ENCODE measurements at places on chromosomes 5 and 9. TPM values are rescaled to one million over a fixed set of nuclear protein-coding genes. Genes with fewer than 3 reads are reported as not detected.

The GZMA gene
- not detected for total RNA-seq

DNA sequence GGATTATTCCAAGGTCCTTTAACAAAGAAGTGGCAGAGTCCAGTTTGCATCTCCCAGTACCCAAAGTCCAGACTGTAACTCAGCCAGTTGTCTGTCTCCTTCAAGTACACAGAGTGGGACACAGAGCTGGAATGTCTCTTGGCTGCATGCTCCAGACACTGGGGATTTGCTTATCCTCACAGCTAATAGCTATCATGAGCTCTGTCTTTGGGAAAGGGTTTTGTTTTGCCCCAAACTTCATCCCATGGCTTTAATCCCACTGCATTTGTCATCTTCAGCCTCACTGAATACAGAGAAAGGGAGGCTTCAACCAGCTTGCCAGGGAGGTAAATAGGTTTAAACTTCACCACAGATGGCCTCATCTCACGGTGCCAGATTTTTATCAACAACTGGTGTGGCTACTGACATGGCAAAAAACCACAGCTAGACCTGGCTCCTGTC, 412.2 kb upstream of the SLC24A2 start:
- no peak for DNase-seq

DNA sequence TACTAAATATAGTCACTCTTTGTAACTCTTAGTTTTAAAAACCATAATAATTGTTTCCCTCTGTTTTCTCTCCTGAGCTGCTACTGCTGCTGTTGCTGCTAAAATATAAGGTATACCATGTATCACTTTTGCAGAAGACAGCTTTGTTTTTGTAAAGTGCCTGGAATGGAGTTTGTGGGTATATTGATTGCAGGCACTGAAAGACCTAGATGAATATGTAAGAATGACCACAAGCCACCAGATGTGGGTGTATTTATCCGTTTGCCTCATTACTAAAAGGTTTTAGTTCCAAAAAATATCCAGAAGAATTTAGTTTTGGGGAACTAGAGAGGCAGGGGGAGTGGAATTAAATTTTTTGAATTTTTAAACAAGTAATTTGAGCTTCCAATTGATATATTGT, 151.1 kb upstream of the CDKN2B start:
- DNase-seq = no peak

DNA sequence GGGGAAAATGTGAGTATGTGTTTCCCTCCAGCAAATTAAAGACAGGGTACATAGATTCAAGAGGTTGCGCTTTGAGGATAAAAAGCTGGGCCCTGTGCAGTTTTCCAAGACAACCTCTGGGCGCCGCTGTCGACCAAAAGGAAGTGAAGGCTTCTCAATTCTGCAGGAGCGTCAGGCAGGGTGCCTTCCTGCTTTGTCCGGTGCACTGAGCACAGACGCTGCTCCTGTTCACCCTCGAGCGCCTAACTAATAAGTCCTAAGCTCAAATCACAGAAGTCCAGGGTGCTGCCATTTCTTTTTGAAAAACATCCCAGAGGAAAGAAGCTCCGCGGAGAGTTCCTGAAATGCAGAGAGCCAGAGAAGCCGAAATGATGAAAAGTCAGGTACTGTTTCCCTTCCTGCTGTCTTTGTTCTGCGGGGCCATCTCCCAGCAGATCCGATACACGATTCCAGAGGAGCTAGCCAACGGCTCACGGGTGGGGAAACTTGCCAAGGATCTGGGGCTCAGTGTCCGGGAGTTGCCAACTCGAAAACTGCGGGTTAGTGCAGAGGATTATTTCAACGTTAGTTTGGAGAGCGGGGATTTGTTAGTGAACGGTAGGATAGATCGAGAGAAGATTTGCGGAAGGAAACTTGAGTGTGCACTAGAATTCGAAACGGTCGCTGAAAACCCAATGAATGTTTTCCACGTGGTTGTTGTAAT, at the start of gene PCDHGB1:
TSS of gene PCDHGB1 (plus strand) at position 183 of the 703 bp plus-strand sequence. CDS start at position 345, 162 bp downstream.
- DNase-seq = peak; percentile 79

DNA sequence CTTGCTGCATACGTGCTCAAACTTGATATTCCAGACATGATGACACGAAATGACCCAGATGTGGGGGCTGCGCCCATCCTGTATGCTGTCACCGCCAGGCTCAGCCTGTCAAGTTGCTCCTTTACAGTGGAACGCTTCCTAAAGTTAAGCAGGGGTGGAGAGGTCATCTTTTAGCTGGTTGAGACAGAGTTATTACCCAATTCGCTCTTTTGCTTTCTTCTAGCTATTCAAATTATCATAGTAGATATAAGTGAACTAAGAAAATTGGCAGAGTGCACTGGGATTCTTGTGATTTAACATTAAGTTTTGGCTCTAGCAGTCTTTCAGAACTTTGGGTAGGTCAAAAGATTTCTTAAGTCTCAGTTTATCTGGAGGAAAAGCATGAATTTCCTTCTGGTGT, 69.8 kb upstream of the BASP1 start:
- DNase-seq = no peak

GRCh38 chr5:117055517-117055916, 480.9 kb upstream of the SEMA6A start:
- DNase-seq = no peak

DNA sequence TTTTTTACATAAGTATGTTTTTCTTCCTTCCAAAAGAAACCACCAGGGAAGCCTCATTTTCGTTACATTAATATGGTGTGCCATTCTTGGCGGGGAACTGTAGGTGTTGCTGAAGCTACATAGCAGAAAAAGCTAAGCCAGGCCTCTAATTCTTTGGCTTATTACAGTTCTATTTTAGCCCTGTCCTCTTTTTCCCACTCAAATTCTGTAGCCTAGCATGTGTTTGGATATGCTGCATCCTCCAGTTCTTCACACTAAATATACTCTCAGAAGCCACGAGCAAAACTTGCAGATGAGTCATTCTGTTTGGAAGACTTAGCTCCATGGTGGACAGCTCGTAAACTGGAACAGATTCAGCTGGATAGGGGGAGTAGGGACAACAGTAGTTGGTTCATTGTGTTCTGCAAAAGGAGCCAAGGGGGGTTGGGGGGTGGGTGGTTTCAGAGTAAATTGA, 369.4 kb downstream of the TMEM161B start:
- DNase-seq = no peak

The ROPN1L gene
- total RNA-seq = not detected

GRCh38 chr9:98971915-98972223, 28.2 kb downstream of the COL15A1 start:
- no peak for DNase-seq

GRCh38 chr5:150021491-150022157, 21.1 kb downstream of the HMGXB3 start:
- DNase-seq = no peak

DNA sequence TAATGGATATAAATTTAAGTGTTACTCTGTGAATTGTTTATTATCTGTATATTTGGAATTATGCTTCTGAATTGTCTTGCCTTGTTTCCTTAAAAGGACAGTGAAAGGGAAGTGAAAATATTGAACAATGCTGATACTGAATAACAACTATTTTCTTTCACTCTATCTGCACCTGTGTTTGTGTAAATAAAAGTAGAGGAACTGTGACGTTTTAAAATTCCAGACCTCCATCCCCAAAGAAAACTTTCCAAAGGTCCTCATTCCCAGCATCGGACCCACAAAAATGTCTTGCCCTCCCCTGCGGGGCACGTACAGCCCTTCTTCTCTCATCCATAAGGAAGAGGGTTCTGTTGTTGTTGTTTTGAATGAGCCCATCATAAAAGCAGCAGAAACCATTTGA, 100.0 kb downstream of the NLN start:
- DNase-seq = no peak

DNA sequence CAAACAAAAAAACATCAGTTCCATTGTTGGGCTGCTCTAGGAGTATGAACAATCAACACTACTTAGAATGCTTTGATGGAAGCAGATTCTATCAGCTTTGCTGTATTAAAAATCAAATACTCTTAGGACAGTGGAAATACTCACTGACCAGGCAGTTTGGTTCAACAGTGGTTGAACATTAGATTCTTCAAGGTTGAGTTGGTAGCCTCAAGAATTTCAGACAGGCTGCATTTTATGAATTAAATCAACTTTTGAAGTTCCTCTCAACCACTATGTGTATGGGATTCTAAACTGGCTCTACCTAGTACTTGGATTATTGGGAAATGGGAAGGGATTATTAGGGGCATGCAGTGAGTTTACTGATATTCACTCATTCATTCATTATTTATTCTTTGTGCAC, 35.0 kb downstream of the ACTBL2 start:
- DNase-seq = no peak

GRCh38 chr5:86997516-86997915, 270.2 kb upstream of the RASA1 start:
- DNase-seq = no peak

The IFNK gene
- total RNA-seq = not detected

The FBP1 gene
- total RNA-seq = 63.9 TPM

The SLC1A1 gene
- total RNA-seq = not detected

The DMAC1 gene
- total RNA-seq = 103 TPM

GRCh38 chr9:34272101-34272541, 56.9 kb downstream of the KIF24 start:
- DNase-seq = no peak

DNA sequence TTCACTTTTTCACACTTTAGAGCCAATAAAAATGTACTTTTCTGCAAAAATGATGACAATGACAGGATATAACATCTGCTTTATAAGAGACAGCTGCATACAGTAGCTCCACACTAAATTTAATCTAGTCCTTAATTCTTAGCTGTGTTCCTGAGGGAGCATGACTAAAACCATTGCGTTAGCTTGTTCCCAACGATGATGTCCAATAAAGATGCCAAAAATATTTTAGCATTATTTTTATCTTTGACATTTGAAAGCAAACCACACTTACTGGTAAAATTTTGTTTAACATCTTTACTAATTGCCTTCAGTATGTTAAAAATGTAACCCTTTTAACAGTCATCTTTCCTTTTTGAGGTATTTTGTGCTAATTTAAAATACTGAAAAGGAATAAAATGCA, 382.7 kb downstream of the CHSY3 start:
- DNase-seq = no peak

The LCN1 gene
- not detected for total RNA-seq

- DNase-seq = no peak
These were observed 17.9 kb upstream of the FBP1 start for GRCh38 chr9:94657021-94657725.

GRCh38 chr5:471750-472058, 28.7 kb downstream of the EXOC3 start:
- DNase-seq = peak; percentile 14

DNA sequence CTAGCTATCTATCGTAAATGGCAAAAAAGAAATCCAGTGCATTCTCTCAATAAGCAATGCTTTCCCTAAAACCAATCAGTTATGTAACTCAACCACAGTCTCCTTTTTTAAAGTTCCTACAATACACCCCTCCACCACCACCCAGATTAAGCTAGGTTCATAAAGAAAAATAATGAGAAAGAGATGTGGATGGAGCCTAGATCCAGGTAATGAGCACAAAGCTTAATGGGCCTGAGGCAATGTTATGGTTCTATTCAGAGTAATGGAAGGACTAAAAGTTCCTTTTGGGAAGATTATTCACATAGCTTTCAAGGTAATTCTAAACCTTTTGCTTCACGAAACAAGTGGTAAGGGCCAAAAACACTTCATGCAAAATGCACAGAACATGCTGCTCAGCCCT, 113.5 kb downstream of the MPDZ start:
- DNase-seq = no peak

DNA sequence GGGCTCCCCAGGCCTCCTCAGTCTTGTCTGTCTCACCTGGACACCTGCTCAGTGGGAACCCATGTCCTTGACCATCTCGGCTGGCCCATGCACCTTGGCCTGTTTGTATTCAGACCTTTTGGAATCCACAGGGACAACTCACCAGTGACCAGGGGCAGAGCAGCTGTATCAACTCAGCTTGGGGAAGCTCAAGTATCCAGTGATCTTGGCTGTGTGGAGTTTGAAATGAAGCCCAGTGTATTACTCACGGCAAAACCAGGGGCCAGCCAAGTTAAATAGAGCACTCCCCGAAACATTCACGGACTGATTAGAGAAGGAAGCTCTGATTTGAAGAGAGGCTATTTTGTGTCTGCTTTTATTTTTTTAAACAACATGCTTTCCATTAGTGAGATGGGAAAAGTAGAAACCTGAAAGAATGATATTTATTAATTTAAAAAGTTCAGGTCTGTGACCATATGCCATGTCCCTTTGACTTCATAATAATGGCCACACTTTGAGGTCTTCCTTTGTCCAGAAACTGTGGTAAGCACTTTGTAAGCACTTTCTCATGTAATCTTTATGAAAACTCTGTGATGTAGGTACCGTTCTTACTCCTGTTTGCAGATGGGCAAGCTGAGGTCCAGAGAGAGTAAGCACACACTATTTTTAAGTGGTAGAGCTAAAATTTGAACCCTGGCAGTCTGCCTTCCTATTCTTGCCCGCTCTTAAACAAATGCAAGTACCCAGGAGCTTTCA, 656.5 kb downstream of the BNC2 start:
- no peak for DNase-seq

- no peak for DNase-seq
These were observed 48.3 kb downstream of the DAP start for GRCh38 chr5:10712574-10713366.

- DNase-seq = no peak
These were observed 222.4 kb downstream of the TSSK1B start for GRCh38 chr5:113212244-113212920.

- DNase-seq = no peak
These were observed 156.4 kb downstream of the EDIL3 start for GRCh38 chr5:84228266-84228665.

DNA sequence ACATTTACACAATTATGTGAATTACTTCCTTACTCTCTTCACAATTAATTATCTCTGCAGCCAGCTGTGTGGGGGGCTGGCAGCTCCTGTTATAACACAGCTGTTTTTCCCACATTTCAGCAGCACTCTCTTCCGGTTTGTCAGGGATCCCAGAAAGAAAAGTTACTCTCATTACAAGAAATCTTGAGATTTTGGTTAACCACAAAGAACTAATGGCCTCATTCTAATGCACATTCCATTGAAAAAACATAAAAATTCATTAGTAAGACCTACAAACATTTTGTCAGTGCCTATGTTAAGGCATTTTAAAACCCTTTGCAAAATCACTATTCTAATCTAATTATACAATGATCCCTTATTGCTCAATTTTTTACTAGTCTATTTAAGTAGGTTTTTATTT, 64.1 kb downstream of the PDE4D start:
- no peak for DNase-seq

The PRELID2 gene
- total RNA-seq = 8.2 TPM

DNA sequence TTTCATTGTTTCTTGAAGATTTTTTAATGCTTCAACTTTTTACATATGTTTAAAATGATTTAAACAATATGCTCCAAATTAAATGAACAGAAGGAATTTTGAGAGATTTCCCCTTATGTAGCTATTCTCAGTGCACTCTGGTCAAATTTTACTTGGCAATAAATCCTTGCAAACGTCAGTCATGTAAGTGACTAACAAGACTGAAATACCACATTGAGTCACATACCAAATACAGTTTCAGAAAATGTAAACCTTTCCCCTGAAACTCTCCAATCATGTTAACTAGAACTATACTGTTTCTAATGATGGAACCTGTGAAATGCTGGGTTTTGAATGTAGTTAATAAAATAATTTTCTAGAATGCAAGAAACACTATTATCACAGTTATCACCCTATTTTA, 29.6 kb downstream of the SAR1B start:
- no peak for DNase-seq
